Karpas-422 (cell line): ENCODE measurements at places on chromosomes 12 and 14. TPM values are rescaled to one million over a fixed set of nuclear protein-coding genes. Genes with fewer than 3 reads are reported as not detected.

DNA sequence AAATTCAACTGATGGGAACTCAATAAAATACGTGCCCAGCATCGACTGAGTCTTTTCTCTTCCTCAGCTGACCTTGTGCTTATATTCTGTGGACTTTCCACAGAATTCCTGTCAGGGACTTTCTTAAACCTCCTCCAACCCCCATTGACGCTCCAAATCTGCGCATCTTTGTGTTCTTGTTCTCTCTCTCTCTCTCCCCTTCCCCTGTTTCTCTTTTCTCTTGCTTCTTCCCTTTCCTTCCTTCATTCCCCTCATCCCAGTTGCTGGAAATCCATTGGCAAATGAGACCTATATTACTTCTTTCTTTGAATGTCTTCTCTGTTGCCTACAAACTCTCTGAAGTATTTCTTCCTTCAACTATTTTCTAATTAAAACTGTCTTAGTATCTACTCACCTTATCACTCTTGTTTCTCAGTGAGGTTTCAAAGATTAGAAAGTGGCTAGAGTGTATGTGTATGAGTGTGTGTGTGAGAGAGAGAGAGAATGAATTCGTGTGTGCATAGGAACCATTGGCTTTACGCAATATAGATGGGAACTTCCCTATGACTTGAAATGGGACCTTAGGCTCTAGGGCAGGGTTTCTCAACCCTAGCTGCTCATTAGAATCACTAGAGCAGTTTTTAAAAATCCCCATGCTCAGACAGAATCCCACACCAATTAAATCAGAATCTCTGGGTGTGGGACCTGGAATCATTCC lies 41.8 kb upstream of the DHRS7 start:
- H3K36me3 ChIP-seq = no peaks in the 10 kb centered on the region
- peaks cover 33% of the 10 kb centered on the region for H3K4me1 ChIP-seq
- no peaks in the 10 kb centered on the region for H3K27me3 ChIP-seq
- no peak overlapping the region for H3K4me3 ChIP-seq
- no peak for DNase-seq

The SMCO2 gene
- total RNA-seq = not detected in 2 replicates

The LBHD2 gene
- total RNA-seq = not detected in 2 replicates

The BICDL1 gene
- total RNA-seq = 28.5 and 57.6 TPM in 2 replicates

The MIP gene
- not detected in 2 replicates for total RNA-seq

The ARL1 gene
- 41.2 and 52.0 TPM in 2 replicates for total RNA-seq

The PTPRR gene
- total RNA-seq = not detected in 2 replicates

The RNF41 gene
- total RNA-seq = 52.0 and 63.6 TPM in 2 replicates

- H3K27ac ChIP-seq = no peak overlapping the region
- H3K4me1 ChIP-seq = no peaks in the 10 kb centered on the region
- peak; percentile 81 for DNase-seq
- no peaks in the 10 kb centered on the region for H3K27me3 ChIP-seq
These were observed 2.4 kb upstream of the RNASE7 start for GRCh38 chr14:21039585-21040369.

DNA sequence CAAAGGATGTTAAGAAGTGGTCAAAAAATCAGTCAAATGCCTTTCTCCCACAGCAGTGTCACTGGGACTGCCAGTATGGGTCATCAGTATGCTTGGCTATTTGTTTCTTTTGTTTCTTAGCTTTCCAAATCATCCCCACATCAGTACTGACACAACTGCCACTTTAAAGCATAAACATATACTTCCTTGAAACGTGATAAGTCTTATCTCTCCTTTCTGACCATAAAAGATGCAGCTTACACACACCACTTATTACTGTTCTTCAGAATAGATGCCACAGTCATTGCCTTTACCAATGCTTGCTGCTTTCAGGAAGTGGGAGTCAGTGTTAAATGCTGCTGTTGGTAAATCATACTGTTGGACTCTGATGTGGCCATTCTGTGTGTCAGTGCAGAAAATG lies 18.6 kb upstream of the GARIN2 start:
- H3K4me1 ChIP-seq = no peaks in the 10 kb centered on the region
- no peaks in the 10 kb centered on the region for H3K36me3 ChIP-seq
- no peak overlapping the region for H3K27ac ChIP-seq
- no peaks in the 10 kb centered on the region for H3K27me3 ChIP-seq
- no peak for DNase-seq
- no peak overlapping the region for H3K4me3 ChIP-seq

DNA sequence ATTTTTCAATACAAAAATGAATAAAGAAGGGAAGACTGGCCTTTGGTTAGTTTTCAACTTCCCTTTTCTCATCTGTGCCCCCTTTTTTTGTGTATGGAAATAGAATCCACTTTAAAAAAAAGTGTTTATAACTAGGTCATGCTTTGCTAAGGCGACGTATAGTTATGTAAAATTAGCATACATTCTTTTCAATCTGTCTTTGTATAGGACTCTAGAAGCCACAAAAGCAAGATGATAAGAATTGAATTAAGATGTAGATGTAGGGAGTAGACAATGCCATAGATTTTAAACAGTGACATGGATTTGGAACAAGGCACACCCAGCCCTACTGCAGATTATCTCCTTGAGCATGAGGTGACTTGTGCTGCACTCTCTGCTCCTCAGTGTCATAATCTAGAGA lies 354.3 kb downstream of the TMTC2 start:
- no peak overlapping the region for H3K27ac ChIP-seq
- no peaks in the 10 kb centered on the region for H3K36me3 ChIP-seq
- DNase-seq = no peak

- no peaks in the 10 kb centered on the region for H3K4me1 ChIP-seq
- H3K4me3 ChIP-seq = no peak overlapping the region
- H3K27ac ChIP-seq = no peak overlapping the region
- no peaks in the 10 kb centered on the region for H3K27me3 ChIP-seq
These were observed 31.9 kb upstream of the PAPOLA start for GRCh38 chr14:96470331-96470730.

DNA sequence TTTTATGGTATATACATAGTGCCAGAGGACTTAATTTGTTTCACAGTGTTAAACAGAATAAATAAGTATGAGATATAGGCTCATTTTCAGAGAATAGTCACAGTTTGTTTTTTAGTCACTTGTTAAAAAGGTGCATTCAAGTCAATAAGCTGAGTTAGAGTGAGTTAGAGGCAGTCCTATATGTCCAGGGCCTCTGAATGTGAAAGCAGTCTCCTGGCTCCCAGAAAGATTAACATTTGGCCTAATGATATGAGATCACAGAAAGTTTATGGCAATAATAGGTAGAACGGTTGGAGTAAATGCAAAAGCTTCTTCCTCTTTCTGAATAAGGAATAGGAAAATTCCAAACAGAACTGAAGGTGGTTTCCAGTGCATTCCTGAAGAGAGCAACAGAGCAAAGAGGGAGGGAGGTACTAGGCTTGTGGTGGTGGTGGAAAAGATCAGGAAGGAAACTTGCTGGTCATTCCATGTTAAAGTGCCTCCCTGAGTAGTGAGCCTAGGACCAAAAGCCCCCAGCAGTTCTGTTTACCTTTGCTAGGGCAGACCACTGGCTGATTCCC lies 54.4 kb downstream of the SLC38A4 start:
- H3K36me3 ChIP-seq = no peaks in the 10 kb centered on the region
- no peaks in the 10 kb centered on the region for H3K4me1 ChIP-seq
- no peaks in the 10 kb centered on the region for H3K27me3 ChIP-seq
- H3K4me3 ChIP-seq = no peak overlapping the region

DNA sequence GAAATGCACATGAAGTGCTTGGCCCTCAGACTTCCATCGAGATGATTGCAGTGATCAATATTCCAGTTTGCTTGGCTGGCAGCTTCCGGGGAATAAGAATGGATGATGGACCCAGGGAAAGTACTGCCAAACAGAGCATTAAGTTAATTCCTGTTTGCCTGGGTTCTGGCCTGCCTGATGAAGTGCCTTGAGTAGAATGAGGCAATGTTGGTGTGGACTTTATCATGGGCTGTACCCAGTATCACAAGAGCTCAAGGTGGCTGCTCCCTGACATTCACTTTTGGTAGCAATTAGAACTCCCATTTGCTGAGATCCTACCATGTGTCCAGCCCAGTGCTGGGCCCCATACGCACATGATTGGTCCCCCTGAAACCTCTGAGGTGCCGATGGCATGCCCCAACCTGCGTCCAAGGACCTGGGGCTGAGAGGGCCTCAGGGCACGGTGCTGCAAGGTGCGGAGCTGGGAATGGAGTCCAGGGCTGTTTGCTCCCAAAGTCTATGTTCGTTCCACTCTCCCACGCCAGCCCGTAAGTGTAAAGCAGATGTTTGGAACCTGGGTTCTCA lies 80.7 kb downstream of the SLC25A47 start:
- H3K4me3 ChIP-seq = no peak overlapping the region
- no peaks in the 10 kb centered on the region for H3K4me1 ChIP-seq
- DNase-seq = no peak
- no peaks in the 10 kb centered on the region for H3K36me3 ChIP-seq
- H3K27me3 ChIP-seq = no peaks in the 10 kb centered on the region

DNA sequence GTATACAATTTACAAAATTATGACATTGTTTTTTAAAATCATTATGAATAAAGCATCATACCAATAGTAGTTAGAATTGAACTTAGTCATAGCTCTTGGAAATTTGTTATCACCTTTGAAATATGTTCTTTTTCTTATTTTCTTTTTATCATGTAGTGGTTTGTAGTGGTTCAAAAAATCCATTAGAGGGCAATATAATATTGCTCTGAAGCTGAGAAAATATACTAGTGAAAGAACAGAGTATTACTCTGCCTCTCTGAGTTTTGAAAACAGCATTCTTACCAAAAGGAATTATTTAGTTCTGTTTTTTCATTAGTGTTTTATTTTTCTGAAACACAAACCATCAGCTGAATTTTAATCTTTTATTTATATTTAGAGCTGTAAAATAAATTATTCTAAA lies 76.2 kb downstream of the PDZRN4 start:
- H3K4me1 ChIP-seq = peaks cover 71% of the 10 kb centered on the region
- peak overlapping the region; percentile 59 for H3K27ac ChIP-seq
- H3K27me3 ChIP-seq = no peaks in the 10 kb centered on the region
- no peak overlapping the region for H3K4me3 ChIP-seq
- DNase-seq = peak; percentile 72

DNA sequence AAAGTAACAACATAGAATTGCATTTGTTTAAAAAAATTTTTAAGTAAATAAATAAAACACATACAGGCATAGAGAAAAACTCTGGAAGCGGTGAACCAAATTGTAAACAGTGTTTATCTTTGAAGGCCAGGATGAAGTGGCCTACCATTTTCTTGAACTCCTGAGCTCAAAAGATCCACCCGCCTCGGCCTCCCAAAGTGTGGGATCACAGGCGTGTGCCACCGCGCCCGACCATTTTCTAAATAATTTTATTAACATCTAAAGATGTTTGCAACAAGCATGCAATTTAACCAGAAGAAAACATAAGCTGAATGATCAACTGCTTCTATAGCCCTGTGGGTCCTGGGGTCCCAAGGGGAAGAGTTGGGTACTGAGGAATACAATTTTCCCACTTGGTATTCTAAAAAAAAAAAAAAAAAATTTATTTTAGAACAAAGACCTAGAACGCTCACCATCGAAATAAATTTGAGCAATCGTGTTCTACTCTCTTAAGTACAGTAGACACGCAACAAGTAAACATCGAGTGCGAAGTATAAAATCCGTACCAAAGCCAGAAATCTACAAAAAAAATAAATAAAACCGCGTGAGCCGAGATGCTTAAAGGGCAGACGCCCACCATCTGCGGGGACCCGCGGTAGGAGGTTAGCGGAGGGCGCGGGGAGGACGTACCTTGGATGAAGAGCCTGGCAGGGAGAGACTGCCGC lies 484 bp downstream of the MIS18BP1 start:
- peak; percentile 87 for DNase-seq
- H3K4me1 ChIP-seq = peaks cover 36% of the 10 kb centered on the region
- peak overlapping the region; percentile 92 for H3K4me3 ChIP-seq
- H3K27me3 ChIP-seq = no peaks in the 10 kb centered on the region
- H3K27ac ChIP-seq = peak overlapping the region; percentile 85

DNA sequence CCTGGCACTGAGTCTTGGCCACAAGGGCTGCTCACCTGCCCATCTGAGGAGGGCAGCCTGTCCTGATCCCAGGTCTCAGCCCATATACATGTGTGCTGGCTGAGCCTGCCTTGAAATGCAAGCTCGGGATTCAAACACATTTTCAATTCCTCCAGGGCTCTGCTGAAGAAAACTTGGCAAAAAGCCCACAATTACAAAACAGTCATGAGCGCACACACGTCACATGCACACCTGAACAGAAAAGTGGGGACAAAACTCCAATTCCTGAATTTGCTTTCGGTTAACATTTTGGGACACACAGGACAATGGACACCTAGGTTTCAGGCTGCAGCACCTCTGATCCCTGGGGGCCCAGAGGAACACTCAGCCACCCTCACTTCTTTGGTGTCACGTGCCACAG lies 113.9 kb downstream of the RBM19 start:
- no peaks in the 10 kb centered on the region for H3K36me3 ChIP-seq
- H3K27me3 ChIP-seq = no peaks in the 10 kb centered on the region
- peak; percentile 49 for DNase-seq
- H3K4me3 ChIP-seq = no peak overlapping the region
- peaks cover 17% of the 10 kb centered on the region for H3K4me1 ChIP-seq
- no peak overlapping the region for H3K27ac ChIP-seq

The TRIM9 gene
- 0.63 and 1.7 TPM in 2 replicates for total RNA-seq

DNA sequence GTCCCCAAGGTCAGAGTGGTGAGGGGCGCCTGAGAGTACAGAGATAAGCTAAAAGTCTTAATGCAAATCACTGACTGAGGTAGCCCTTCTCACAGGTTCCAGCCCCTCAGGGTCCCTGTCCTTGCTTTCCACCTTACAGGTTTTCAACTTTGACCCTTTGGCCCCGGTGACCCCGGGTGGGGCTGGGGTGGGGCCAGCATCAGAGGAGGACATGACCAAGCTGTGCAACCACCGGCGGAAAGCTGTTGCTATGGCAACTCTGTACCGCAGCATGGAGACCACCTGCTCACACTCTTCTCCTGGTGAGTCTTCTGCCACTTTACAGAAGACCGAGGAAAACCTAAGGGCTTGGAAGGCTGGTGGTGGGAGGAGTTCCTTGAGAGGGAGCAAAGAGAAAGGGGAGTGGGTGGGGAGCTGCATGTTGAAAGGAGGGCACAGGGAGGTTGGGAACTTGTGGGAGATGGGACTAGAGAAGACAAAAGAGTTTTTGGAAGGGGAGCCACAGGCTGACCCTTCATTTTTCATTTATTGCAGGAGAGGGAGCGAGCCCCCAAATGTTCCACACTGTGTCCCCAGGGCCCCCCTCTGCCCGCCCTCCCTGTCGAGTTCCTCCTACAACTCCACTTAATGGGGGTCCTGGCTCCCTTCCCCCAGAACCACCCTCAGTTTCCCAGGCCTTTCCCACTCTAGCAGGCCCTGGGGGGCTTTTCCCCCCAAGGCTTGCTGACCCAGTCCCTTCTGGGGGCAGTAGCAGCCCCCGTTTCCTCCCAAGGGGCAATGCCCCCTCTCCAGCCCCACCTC lies 2.4 kb downstream of the MBD6 start:
- H3K4me1 ChIP-seq = peaks cover 39% of the 10 kb centered on the region
- H3K4me3 ChIP-seq = no peak overlapping the region
- H3K27ac ChIP-seq = no peak overlapping the region
- no peaks in the 10 kb centered on the region for H3K27me3 ChIP-seq
- DNase-seq = no peak
